ENCODE measurements at places on chromosomes 6 and 20. TPM values are rescaled to one million over a fixed set of nuclear protein-coding genes. Genes with fewer than 3 reads are reported as not detected.

DNA sequence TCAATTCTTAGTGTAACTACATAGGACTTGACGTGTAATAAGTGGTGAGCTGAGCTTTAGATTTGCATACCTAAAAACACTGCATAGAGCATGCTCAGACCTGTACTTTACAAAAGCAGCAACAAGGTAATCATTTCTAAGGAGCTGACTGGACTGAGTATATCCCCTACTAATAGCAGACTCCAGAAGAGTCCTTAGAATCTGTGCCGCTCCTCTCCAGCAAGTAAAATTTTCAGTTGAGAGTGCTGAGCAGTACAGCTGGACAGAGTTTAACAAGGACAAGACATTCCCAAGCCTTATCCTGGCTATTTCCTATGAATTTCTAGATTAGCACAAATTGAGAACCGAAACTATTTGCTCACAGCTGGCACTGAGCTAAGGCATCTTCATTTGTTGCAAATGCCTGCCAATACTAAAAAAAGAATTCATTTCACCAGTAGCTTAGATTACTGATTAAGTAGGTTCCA lies 26.1 kb upstream of the KLHL31 start:
- no peak for DNase-seq

DNA sequence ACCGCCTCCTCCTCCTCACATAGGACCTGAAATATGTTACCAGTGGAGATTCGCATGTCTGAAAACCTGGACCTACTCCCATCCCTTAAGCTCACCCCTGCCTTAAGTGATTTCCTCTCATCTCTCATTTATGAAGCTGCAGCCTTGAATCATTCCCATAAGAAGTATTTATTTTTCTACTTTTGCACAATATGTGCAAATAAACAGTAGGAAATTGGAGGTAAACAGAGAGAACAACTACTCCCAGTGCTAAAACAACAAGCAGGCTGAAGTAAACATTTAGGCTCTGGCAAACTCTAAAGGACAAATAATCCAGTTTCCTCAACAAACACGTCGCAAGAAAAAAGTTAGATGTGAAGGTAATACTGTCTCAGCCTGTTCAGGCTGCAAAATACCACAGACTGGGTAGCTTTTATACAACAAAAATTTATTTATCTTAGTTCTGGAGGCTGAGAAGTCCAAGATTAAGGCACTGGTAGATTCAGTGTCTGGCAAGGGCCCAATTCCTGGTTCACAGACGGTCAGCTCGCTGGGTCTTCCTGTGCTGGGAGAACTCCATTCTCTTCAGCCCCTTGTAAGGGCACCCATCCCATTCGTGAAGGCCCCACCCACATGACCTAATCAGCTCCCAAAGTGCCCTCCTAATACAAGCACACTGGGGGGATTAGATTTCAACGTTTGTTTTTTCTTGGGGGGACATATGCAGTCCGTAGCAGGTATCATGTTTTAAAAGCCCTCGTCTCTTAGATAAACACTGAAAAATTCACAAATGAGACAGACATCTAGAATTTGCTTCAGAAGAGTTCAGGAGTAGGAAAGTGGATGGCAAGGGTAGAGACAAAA lies 15.6 kb downstream of the SPATA2 start:
- no peak for DNase-seq

GRCh38 chr20:6418732-6419131 lies 295.9 kb upstream of the FERMT1 start:
- no peak for DNase-seq

DNA sequence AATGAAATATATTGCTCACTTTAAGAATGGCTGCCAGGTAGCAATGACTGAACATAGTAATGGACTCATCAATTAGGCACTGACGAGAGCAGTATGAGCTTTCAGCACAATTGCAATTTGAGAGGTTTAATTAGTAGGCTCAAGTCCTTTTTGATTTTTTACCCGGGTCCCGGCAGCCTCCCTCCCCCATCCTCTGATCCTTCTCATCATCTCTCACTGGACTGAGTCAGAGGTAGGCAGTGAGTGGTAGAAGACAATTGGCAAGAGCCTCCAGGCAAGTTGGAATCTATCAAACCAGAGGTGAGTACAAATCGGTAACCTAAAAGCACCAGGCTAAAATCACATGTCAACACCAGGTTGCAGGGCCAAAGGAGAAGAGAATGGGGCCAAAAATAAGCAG lies 107.9 kb downstream of the DCDC2 start:
- DNase-seq, result no peak

DNA sequence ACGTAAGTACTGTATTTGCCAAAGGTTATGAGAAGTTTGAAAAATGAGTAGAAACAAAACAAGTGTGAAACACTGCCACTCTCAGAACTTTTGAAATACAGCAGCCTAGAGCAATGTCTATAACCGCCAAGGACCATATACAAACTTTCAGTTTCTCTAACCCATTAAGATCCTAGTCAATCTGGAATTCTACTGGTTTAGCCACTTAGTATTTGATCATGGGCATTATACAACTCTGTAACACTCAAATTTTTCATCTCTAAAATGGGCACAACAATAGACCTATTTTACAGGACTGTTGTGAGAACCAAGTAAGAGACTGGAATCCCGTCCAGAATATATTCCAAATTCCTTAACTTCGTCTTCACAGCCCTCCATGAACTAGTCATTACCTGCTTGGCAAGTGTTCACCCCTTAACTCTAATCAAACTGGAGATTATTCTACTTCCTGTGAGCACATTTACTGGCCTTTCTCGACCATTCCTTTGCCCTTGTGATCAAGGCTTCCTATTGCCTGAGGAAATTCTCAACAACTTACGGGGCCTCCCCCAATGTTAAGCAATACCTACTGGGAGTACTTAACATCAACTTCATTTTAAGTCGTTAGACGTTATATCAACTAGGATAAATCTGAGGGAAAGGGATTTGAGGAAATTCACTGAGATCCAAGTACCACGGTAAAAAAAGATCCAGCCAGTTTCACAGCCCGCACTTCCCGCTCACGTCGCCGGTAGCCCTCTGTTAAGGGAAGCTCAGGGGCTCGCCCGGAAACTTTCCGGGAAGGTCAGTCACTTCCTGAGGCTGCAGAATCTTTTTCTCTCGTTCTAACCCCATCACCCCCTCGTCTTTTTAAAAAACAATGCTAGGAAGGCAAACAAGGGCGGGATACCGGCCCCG lies 1.1 kb downstream of the EIF2S2 start:
- DNase-seq, result no peak

The SRSF12 gene
- not detected for total RNA-seq

Measured in left colon (tissue), 2 donors.